ENCODE measurements at places on chromosomes 3 and 15.

- H3K36me3 ChIP-seq: no peaks in the 10 kb centered on the region
- no peak overlapping the region for H3K27ac ChIP-seq
- H3K4me1 ChIP-seq: peaks cover 12% of the 10 kb centered on the region
- H3K4me3 ChIP-seq: no peak overlapping the region
- no peak for DNase-seq
Measured at GRCh38 chr3:72488738-72489035, 359.6 kb downstream of the SHQ1 start.

- no peaks in the 10 kb centered on the region for H3K4me1 ChIP-seq
- no peak overlapping the region for H3K4me3 ChIP-seq
- H3K36me3 ChIP-seq: no peaks in the 10 kb centered on the region
- DNase-seq: no peak
- H3K27me3 ChIP-seq: no peaks in the 10 kb centered on the region
- no peak overlapping the region for H3K27ac ChIP-seq
Measured at GRCh38 chr3:160686955-160687535, 10.1 kb downstream of the ARL14 start.

GRCh38 chr3:62335196-62335595, 38.2 kb downstream of the FEZF2 start:
- no peak overlapping the region for H3K4me3 ChIP-seq
- DNase-seq: no peak
- no peak overlapping the region for H3K27ac ChIP-seq
- no peaks in the 10 kb centered on the region for H3K27me3 ChIP-seq

- DNase-seq: no peak
- H3K27me3 ChIP-seq: no peaks in the 10 kb centered on the region
- no peak overlapping the region for H3K4me3 ChIP-seq
- H3K36me3 ChIP-seq: no peaks in the 10 kb centered on the region
- no peaks in the 10 kb centered on the region for H3K4me1 ChIP-seq
- no peak overlapping the region for H3K27ac ChIP-seq
Measured at GRCh38 chr15:65028338-65028737, 1.1 kb downstream of the MTFMT start.

GRCh38 chr3:52025453-52025852, 29.8 kb upstream of the RPL29 start:
- H3K4me1 ChIP-seq: no peaks in the 10 kb centered on the region
- DNase-seq: no peak
- H3K36me3 ChIP-seq: no peaks in the 10 kb centered on the region
- no peak overlapping the region for H3K4me3 ChIP-seq
- H3K27ac ChIP-seq: no peak overlapping the region

DNA sequence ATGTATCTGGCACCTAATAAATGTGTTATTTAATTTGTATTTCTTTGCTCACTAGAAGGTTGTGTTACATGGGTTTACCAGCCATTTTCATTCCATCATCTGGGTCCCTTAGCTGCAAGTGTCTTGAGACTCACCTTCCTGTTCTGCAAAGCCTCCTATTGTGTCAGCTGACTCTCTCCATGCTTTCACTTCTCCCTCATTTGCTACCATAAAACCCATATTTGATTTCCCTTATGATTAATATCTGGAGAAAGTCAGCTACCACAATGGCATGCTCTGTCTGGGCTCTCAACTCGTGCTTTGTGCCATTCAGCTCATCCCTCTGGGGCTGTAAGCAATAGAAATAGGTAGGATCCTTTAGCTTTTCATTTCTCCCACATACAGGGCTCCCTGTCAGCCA, 79.5 kb upstream of the EIF1B start:
- no peaks in the 10 kb centered on the region for H3K36me3 ChIP-seq
- no peak overlapping the region for H3K4me3 ChIP-seq
- no peaks in the 10 kb centered on the region for H3K27me3 ChIP-seq

GRCh38 chr3:105967117-105967516, 98.3 kb upstream of the CBLB start:
- H3K27me3 ChIP-seq: no peaks in the 10 kb centered on the region
- H3K27ac ChIP-seq: no peak overlapping the region
- no peaks in the 10 kb centered on the region for H3K36me3 ChIP-seq

DNA sequence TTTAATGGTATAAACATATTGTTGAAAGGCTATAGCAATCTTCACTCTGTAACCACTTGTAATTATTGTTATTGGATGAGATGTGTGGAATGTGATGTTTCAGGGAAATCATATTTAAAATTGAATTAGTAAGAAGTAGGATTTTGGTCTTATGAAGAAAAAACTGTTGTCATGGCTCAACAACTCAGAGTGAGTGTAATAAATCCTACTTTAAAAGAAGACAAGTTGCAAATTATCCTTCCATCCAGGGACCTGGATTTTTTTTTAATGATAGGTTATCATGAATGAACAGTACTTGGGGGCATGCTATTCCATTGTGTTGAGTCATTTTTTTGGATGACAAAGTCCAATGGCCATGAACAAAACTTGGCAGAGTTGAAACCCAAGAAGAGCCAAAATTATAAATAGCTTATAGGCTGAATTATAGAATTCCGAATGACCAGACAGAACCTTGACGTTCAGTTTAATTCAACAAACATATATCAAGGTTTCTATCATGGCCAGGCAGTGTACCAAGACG, 625.5 kb upstream of the ZNF717 start:
- H3K27ac ChIP-seq: no peak overlapping the region
- no peaks in the 10 kb centered on the region for H3K36me3 ChIP-seq
- H3K4me1 ChIP-seq: no peaks in the 10 kb centered on the region
- DNase-seq: no peak

DNA sequence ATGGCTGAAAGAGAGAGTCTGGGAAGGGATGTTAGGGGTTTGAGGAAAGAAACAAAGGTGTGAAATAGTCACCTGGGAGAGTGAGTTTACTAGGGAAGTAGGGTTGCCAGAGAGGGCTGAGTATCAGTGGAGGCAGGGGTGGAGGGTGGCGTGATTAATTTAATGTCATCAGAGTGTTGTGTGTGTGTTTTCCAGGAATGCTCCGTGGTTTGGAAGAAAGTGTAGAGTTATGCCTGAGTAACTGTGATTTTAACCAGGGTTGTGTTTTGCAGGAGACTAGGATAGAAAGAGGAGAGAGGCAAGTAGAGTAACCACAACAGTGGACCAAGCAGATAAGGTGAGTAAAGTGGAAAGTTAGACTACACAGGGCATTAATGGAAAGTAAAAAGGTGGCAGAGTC, 27.2 kb downstream of the PLD1 start:
- H3K4me3 ChIP-seq: no peak overlapping the region
- no peaks in the 10 kb centered on the region for H3K36me3 ChIP-seq
- H3K27me3 ChIP-seq: no peaks in the 10 kb centered on the region
- DNase-seq: no peak

GRCh38 chr3:45979378-45979777, 16.2 kb downstream of the FYCO1 start:
- H3K4me3 ChIP-seq: no peak overlapping the region
- no peaks in the 10 kb centered on the region for H3K27me3 ChIP-seq
- DNase-seq: no peak
- no peaks in the 10 kb centered on the region for H3K4me1 ChIP-seq
- H3K27ac ChIP-seq: no peak overlapping the region

- no peak overlapping the region for H3K4me3 ChIP-seq
- no peaks in the 10 kb centered on the region for H3K36me3 ChIP-seq
- no peaks in the 10 kb centered on the region for H3K27me3 ChIP-seq
- peaks cover 3% of the 10 kb centered on the region for H3K4me1 ChIP-seq
- no peak overlapping the region for H3K27ac ChIP-seq
Measured at GRCh38 chr3:128353991-128354687, 112.6 kb downstream of the DNAJB8 start.

DNA sequence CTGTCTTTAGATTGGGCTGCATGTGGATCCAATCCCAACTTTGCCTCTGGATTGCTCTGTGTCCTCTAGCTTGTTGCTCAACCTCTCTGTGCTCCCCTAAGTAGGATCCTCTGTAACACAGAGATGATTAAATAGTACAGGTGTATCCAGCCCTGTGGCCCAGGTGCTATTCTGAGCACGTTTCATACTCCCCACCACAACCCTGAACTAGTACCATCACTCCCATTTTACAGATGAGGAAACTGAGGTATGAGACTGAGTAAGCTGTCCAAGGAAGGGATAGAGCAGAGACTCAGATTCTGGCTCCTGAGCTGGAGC, 7.2 kb downstream of the ISG20 start:
- H3K36me3 ChIP-seq: no peaks in the 10 kb centered on the region
- no peak overlapping the region for H3K4me3 ChIP-seq
- H3K4me1 ChIP-seq: no peaks in the 10 kb centered on the region
- H3K27ac ChIP-seq: no peak overlapping the region

DNA sequence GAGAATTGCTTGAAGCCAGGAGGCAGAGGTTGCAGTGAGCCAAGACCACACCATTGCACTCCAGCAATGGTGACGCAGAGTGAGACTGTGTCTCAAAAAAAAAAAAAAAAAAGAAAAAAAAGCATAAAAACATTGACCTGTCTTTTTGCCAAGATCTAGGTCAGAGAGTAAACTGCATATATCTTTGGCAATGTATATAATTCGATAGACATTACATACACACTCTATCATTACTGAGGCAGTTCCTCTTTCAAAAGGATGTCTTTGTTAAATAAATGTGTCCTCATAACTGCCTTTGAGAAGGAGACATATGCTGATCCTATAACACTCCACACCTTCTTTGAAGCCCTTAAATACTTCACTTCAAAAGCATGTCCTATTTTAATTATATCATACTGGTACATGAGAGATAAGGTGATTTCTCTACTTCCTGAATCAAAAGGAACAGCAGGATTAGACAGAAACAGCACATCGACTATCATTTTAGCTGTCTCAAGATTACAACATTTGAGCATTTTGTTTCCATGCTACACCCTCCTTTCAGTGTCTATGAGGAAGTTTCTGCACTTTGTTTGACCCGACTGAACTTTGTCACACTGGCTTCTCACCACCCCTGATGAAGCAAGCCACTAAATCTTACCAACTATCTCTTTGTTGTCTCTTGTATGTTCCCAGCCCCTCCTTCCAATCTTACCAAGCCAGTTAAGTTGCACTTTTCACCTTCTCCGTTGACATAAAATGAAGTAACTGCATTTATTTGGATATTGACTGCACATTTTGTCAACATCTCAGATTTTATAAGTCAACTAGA, 335.8 kb downstream of the MECOM start:
- DNase-seq: no peak
- no peaks in the 10 kb centered on the region for H3K36me3 ChIP-seq

DNA sequence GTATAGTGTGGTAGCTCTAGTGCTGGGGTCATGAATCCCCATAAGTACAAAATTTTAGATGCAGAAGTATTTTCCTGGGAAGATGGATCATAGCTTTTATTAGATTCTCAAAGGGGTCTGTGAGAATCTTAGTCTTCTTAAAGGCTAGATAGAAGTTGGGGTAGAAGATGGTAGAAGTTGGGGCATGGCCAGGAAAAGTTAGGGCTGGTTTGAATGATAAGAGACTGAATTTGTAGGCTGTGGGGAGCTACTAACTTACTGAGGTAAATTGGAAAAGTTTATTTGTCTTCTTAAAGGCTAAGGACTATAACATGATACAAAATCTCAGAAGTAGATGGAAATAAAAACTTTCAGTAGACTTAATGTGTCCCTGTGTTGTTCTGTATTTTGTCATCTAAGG, 1.6 kb upstream of the UBE2Q2 start:
- no peak overlapping the region for H3K4me3 ChIP-seq
- H3K27ac ChIP-seq: no peak overlapping the region
- H3K27me3 ChIP-seq: no peaks in the 10 kb centered on the region

- no peak for DNase-seq
- H3K27ac ChIP-seq: no peak overlapping the region
- peaks cover 2% of the 10 kb centered on the region for H3K4me1 ChIP-seq
- no peak overlapping the region for H3K4me3 ChIP-seq
- H3K36me3 ChIP-seq: no peaks in the 10 kb centered on the region
Measured at GRCh38 chr15:92869263-92869940, 30.7 kb upstream of the CHD2 start.

- H3K4me1 ChIP-seq: no peaks in the 10 kb centered on the region
- H3K27me3 ChIP-seq: no peaks in the 10 kb centered on the region
- DNase-seq: no peak
- H3K4me3 ChIP-seq: no peak overlapping the region
- no peak overlapping the region for H3K27ac ChIP-seq
Measured at GRCh38 chr3:74302969-74303368, 311.5 kb downstream of the CNTN3 start.

GRCh38 chr3:189995129-189995528, 125.6 kb downstream of the P3H2 start:
- H3K4me1 ChIP-seq: peaks cover 2% of the 10 kb centered on the region
- no peaks in the 10 kb centered on the region for H3K36me3 ChIP-seq
- no peak overlapping the region for H3K27ac ChIP-seq
- no peak overlapping the region for H3K4me3 ChIP-seq

GRCh38 chr15:70589221-70589620, 174.1 kb downstream of the UACA start:
- H3K4me1 ChIP-seq: no peaks in the 10 kb centered on the region
- no peak overlapping the region for H3K27ac ChIP-seq
- no peaks in the 10 kb centered on the region for H3K27me3 ChIP-seq

GRCh38 chr3:173702561-173702960, 305.0 kb downstream of the NLGN1 start:
- no peak overlapping the region for H3K27ac ChIP-seq
- DNase-seq: no peak
- H3K36me3 ChIP-seq: no peaks in the 10 kb centered on the region

DNA sequence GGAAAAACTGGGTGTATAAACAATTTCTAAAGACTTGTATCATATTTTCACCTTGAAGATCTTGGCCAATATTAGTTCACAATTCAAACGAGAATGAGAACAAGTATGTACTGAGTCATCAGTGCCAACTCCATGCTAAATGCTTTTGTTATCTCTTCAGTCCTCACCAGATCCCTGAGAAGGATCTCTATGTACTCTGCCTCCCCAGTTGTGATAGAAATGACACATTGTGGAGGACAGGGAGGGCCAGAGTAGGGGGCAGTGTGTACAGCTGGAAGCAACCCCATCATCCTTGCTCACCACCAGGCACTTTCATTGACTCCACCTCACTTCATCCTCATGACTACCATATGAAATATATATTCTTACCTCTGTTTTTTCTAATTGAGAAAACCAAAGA, 353.7 kb upstream of the SOX2 start:
- H3K27me3 ChIP-seq: no peaks in the 10 kb centered on the region
- H3K4me1 ChIP-seq: no peaks in the 10 kb centered on the region
- DNase-seq: no peak
- no peak overlapping the region for H3K27ac ChIP-seq

- DNase-seq: no peak
- H3K4me3 ChIP-seq: no peak overlapping the region
- H3K27ac ChIP-seq: no peak overlapping the region
Measured at GRCh38 chr3:10361375-10361774, 40.5 kb upstream of the SEC13 start.

GRCh38 chr3:149340310-149340933, 7.0 kb upstream of the TM4SF18 start:
- no peaks in the 10 kb centered on the region for H3K27me3 ChIP-seq
- H3K36me3 ChIP-seq: no peaks in the 10 kb centered on the region
- no peaks in the 10 kb centered on the region for H3K4me1 ChIP-seq
- no peak overlapping the region for H3K27ac ChIP-seq
- no peak for DNase-seq

DNA sequence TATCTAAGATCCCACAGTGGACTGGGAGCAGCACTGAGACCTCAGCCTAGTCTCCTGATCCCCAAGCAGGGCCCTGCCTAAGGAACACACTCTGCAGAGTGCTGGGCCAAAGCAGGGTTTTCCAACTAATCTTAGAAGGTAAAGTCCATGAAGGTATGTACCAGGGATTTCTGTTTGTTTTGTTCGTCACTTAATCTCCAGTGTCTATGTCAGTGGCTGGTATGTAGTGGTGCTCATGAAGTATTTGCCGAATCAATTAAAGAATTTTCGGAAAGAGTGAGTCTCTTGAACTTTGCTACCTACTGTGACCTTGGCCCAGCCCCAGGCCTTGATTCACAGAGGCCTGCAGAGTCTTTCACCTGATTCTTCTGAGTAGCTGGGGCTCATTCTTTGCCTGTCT, 1.7 kb downstream of the DUOX1 start:
- DNase-seq: no peak
- no peaks in the 10 kb centered on the region for H3K36me3 ChIP-seq
- peaks cover 81% of the 10 kb centered on the region for H3K27me3 ChIP-seq
- no peak overlapping the region for H3K4me3 ChIP-seq

Measured in iPS DF 6.9 (cell line).